DMS153 (cell line): ENCODE measurements at places on chromosomes 4 and X.

DNA sequence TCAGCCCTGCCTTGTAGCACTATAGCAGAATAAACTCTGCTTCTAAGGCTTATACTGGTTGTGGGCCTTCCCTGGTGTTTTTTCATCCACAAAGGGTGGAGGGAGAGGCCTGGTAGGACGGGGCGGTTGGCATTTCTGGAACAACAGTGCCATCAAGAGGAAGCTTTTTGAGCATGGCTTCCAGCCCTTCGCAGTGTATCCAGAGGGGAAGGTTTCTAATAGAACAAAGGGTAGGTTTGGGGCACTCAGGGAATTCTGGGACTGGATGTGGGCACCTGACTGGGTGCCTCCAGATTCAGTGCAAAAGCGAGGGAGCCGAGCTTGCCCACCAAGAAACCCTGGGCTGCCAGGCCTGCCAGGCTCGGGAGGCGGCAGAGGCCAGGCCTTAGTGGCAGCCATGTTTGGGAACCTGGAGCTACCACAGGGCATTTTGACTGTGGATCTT is 229.6 kb upstream of the AGTR2 start:
- peak; percentile 66 for DNase-seq

DNA sequence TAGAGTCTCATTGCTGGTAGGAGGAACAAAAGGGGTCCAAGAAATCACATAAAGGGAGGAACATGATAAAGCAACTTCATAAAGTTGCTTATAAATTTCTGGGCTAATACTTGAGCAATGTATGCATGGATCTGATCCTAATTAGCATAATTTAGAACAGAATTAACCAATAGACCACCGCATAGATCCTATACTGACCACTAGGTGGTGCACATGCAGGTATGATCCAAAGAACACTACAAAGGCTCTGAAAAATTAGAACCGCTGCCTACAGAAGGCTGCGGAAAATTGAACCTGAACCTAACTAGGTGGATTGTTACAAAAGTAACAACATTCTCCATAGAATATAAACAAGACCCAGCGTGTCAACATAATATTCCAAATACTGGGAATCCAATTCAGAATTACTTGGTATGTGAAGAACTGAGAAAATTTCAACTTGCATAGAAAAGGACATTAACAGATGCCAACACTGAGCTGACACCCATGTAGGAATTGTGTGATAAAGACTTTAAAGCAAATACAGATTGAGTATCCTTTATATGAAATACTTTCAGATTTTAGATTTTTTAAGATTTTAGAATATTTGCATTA is 23.3 kb downstream of the BRCC3 start:
- DNase-seq, result peak; percentile 15

DNA sequence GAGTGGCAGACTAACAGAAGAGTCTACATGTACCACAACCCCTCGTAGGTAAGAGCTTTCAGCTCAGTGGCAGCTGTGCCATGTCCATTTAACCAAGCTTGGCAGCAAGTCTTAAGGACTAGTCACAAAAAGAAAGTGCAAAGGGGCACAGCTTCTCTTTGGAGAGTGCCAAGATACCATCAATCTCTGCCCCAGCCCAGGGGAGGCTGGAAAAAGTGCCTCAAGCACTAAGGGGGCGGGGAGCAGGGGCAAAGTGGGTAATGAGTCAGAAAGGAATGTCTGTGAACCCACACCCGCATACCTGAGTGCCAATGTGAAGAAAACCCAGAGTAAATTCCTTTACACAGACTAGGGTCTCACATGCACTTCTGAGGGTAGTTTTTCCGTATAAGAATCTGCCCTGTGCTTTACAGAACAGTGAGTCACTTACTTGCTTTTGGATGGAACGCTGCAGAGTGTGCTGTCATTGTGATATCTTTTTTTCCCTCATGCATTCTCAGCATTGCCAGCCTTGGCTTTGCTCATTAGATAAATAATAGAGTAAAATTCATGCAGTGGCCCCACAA is 219.8 kb downstream of the ZNF674 start:
- no peak for DNase-seq

DNA sequence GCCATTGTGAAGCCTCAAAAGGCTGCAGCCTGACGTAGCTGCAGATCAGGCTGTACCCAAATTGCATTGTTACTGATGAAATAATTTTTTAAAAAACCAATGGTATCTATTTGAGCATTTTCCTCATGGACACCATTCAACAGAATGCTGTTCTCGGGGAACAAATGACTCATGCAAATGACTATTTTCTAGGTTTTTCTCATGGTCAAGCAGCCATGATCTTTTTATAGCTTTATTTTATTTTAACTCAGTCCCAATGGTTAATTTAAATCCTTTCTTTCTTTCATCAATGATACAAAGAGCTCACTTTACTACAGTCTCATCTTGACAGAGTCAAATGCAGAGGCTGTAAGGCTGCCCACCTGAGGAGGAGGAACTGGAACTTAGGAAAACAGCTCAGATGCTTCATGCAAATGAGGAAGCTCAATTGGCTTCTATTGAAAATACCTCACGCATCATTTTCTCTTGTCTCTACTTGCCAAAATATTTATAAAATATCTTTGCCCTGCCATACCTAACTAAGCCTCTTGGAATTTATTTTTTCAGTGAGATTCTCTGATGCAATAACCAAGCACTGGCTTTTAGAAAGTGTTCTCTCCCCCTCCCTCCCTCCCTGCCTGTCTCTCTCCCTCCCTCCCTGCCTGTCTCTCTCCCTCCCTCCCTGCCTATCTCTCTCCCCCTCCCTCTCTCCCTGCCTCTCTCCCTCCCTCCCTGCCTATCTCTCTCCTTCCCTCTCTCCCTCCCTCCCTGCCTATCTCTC is 81.0 kb downstream of the SORBS2 start:
- no peak for DNase-seq

DNA sequence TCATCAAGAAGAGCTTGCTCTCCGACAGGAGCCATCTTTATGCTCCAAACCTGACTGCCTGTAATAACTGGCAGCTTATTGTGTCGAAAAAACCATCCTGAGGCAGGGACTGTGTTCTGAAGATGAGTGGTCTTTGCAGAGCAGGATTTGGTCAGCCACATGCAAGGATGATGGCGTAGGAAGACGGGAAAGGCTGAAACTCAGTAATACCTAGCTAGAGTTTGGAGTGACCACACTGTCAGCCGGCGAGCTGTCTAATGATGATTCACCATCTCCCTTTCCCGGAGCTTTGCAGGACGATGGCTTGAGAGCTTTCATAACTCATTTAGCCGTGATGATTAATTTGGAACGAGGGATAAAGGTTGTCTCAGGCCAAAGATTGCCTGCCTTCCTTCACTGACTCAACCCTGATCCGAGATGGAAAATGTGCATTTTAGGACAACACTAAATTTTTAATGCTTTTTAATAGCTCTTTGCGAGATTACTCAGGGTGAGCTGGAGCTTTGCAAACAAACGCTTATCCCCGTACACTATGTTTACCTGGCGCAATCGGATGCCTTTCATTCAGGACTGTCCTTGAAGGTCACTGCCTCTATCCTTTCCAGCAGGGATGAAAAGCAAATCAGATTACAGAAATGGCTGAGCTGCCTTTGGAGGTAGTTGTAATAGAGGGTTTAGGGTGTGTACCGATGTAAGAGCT is 288.5 kb downstream of the ASMT start:
- DNase-seq, result no peak

GRCh38 chr4:57091657-57092162 is 18.5 kb downstream of the IGFBP7 start:
- DNase-seq, result no peak

- DNase-seq, result no peak
Measured at GRCh38 chrX:124212622-124213021, 119.8 kb upstream of the TEX13D start.

GRCh38 chrX:103446665-103447302 is 70.4 kb downstream of the BEX3 start:
- DNase-seq, result no peak

DNA sequence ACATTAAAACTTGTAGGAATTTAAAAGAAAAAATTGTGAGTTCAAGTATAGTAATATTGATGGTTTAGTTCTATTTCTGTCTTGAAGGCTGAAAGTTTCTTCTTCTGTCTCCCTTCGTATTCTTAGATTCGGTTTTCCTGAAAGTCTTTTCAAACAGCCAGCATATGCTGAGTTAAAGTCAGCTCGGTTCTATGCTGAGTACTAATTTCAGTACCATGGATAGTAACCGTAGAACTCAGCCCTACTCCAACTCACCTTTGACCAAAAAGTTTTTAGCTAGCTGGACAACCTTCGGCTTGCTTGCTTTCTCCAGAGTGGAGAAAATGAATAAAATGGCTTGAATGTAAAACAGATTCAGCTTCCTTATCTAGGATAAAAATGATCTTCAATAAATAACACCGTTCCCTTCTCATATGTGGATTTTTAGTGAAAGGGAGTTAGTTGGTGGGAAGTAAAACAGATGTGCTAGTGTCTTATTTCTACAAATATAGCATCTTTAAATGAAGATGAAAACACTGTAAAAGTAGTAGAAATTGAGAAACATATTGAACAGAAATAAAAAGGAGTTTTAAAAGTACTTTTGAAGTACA is 5.2 kb downstream of the POU4F2 start:
- DNase-seq, result no peak

- no peak for DNase-seq
Measured at GRCh38 chrX:74270393-74270792, 33.6 kb upstream of the ZCCHC13 start.

DNA sequence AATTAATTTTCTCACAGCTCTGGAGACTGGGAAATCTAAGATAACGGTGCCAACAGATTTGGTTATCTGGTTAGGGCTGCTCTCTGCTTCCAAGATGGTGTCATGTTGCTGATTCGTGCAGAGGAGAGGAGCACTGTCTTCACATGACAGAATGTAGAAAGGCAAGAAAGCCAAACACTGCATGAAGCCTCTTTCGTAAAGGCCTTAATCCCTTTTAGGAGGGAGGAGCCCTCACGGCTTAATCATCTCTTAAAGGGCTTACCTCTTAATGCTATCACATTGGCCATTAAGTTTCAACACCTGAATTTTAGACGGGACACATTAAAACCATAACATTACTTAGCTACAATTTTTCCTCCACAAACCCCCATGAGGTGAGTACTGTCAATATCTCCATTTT is 174.1 kb downstream of the COX18 start:
- DNase-seq, result no peak

- DNase-seq, result no peak
Measured at GRCh38 chr4:24896977-24897376, 15.9 kb downstream of the CCDC149 start.

- DNase-seq, result no peak
Measured at GRCh38 chr4:22430626-22431025, 85.2 kb downstream of the ADGRA3 start.

DNA sequence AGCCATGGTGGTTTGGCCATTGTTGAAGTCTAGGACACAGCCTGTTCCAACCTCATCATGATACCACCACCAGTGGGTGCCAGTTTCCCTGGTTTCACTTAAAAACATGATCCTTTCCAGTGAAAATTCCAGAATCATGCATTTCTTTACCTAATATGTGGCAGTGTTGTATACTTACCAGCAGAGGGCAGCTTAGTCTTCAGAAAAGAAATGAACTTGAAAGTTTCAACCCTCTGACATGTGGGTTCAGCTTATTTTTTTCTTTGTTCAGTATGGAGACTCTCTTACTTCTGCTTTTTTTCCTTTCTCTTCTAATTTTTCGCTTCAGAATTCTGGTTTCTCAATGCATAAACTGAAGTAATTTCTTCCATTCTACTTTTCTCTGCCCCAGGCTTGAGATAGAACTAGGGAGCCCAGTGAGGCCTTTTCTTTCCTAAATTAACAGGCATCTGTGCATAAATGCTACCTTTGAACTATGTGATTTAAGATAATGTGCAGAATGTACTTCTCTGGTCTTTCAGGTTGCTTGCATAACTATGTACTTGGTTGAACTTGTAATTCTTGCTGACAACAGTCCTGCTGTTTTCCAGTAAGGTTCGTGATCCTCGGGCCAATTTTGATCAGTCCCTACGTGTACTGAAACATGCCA is 10.7 kb downstream of the LIAS start:
- no peak for DNase-seq

GRCh38 chr4:3177905-3178304 is 71.1 kb upstream of the MSANTD1 start:
- DNase-seq, result no peak

GRCh38 chr4:109408711-109409110 is 24.9 kb upstream of the SEC24B start:
- no peak for DNase-seq

DNA sequence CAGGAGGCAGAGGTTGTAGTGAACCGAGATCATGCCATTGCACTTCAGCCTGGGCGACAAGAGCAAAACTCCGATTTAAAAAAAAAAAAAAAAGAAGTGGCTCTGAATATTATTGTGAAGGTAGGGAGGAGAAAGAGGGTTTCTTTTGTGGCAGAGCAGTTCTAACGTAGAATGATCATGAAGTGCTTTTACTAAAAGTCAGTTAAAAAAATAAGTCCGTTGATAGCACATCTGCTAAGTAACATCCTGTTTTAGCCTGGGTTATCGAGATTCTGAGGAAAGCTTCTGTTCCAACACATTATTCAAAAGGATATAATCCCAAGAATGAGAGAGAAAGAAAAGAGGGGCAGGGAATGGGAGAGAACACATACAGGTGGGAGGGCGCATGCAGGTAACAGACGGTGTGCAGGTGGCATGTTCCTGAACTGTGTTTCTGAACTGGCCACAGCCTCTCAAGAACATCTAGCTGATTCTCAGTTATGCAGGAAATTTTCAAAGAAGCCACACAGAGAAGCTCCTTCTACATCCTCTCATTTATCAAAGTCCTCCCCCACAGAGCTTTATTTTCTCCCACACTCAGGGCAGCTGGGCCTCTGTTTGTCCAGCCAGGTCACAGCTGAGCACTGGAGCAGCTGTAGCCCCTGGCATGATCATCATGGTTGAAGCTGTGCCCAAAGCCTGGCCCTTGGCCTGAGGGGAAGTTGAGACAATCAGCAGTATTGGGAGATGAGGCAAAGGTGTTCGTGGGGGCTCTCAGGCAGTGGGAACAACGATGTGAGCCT is 342.3 kb downstream of the ZNF674 start:
- DNase-seq, result no peak

- DNase-seq, result no peak
Measured at GRCh38 chrX:154004315-154004714, 15.4 kb downstream of the IRAK1 start.

DNA sequence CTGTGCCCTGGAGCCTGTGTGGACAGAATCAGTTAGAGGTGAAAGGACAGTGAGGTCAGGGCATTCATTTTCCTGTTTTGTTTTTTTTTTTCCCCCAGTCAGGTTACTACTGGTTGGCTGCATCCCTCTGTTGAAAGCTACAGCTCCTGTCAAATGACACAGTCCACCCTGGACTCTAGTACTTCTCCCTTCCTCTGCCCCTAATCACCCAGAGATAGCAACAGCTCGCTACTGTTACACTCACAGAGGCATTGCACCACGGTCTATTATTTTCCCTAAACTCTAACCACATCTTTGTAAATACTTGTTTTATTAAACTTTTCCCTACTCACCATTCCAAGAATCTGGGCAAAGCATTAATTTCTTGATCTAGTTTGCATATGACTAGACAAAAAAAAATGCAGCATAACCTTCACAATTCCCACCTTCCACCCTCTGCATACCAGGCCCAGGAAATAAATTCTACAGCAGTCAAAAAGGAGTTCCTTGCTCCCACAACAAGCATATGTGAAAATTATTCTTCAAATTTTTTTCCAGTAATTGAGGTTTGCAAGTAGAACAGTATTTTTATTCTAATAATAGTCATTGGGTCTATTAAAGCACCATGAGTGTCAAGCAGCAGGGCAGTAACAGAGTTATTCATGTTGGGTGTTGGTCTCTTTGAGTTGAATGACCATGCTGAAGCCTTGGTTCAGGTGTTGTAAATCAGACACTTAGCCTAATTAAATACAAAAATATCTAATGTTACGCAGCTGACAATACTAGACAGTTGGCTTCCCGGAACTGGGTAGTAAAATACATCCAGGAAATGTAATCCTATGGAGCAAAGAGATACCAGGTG is 329.2 kb downstream of the INPP4B start:
- DNase-seq, result peak; percentile 6
